DMS153 (cell line): ENCODE measurements at places on chromosomes 7 and 10.

- DNase-seq, result no peak
Measured at GRCh38 chr10:100895346-100895745, 17.4 kb upstream of the SLF2 start.

GRCh38 chr10:106189292-106189691, 975.2 kb downstream of the SORCS1 start:
- no peak for DNase-seq

GRCh38 chr7:50352282-50352681, 47.8 kb downstream of the IKZF1 start:
- no peak for DNase-seq

DNA sequence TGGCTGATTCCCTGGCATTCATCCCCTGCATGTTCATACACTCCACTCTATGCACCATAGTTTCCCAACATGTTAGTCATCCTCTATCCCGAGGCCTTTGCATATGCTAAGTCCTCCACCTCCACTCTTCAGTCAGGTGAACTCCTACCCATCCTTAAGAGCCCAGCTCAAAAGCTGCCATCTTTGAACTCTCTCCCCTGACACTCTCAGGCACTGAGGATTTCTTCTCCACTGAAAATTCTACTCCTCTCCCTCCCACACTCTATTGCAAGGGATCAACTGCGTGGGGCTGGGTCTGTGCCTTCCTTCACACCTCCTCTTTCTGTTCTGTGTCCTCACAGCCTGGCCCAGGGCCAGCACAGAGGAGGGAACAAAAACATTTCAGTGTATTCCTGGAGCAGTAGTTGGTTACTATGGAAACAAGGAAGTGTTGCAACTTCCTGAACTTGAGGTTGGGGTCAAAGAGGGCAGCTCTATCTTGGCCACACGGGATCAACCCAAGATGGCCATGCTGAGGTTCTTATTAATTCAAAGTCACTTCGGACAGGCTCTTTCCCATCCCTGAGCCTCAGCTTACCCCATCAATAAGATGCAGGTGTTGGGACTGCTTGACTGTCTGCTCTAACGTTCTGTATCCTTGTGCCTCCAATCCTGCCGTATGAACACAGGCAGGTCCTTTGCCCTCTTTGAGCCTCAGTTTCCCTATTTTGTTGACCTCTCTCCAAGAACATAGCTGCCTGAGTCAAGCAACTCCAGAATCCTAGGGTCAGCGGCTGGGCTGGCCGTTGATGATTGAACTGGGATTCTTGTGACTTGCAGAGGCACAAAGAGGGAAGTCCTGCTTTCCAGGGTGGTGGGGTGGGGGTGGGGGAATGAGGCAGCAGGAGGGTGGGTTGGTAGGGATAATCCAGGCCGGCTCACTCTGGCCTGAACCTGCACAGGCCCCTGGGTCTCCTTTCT, 15.5 kb downstream of the ZMIZ1 start:
- peak; percentile 42 for DNase-seq

DNA sequence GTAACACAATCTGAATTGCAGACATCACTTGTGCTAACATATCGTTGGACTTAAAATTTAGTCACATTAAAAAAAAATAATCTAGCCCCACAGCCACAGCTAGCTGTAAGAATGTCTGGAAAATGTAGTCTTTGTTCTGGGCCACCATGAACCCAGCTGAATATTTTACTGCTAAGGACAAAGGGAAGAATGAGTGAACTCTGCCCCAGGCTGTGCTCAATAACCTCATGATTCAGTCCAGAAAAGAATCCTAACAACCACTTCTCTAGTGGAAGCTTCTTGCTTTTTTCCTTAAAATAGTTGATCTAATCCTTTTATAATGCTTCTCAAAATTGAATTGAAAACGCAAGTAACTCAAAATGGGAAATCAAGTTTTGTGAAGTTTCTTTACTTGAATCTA, 25.6 kb upstream of the SOSTDC1 start:
- no peak for DNase-seq

DNA sequence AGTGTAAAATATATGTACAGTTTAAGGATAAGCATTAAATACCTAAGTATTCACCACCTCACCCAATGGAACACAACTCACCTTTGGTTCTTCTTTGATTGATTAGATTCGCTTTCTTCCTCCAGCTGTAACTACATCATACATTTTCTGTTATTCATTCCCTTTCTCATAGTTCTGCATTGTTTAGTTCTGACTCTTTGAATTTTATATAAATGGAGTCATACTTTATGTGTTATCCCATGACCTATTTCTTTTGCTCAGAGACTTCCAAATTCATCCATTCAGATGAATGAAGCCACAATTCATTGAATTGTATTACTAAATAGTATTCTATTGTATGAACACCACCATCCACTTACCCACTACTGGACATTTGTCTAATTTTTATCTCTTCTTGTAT, 12.3 kb downstream of the THNSL1 start:
- no peak for DNase-seq

- DNase-seq, result no peak
Measured at GRCh38 chr10:44234483-44234875, 150.4 kb downstream of the CXCL12 start.

GRCh38 chr10:31017534-31018355, 13.9 kb downstream of the ZNF438 start:
- DNase-seq, result no peak

GRCh38 chr10:42950606-42951485, 126.0 kb upstream of the RET start:
- DNase-seq, result no peak

DNA sequence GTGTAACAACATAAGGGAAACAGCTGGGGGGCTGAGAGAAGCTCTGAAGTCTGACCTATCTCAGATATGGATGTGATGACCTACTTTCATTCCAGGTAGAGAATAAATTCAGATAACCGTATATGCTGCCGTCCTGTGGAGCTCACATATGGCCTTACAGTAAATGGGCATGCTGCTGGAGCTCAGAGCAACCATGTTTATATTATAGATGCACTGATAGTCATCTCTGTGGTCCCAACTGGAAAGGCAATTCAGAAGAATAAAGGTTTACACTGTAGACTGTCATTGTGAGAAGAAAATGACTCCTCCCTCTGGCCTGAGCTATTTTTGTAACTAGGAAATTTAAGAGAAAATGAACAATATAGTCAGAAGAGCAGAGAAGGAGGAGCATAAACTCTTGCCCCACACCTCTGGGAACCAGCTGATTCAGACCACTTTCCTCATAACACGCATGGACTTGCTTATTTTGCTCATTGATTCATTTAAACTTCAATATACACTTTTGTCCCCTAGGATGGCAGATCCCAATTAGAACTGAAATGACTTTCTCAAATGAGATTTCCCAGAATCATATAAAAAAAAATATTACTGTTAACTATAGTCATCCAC, 69.9 kb upstream of the NXPH1 start:
- DNase-seq, result peak; percentile 26
